GM19239 (cell line): ENCODE measurements at places on chromosomes 6 and 20.

GRCh38 chr6:96576221-96576620, 13.3 kb downstream of the FHL5 start:
- no peak for DNase-seq

DNA sequence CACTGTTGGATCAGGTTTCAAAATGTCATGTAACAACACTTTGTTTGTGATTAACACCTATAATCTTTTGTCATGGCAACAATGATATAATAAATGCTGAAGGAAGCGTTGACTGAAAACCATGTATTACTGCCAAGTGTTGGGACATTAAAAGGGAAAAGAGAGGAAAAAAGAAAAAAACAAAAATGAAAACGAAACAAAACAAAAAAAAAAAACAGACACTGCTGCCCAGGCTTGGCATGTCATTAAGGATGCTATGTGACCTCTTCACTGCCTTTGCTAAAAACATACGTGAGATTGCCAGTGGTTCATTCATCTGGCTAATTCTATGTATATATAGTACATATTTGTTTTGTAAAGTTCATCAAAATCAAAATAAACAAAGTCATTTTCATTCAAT, 516.7 kb upstream of the RNF217 start:
- no peak for DNase-seq

DNA sequence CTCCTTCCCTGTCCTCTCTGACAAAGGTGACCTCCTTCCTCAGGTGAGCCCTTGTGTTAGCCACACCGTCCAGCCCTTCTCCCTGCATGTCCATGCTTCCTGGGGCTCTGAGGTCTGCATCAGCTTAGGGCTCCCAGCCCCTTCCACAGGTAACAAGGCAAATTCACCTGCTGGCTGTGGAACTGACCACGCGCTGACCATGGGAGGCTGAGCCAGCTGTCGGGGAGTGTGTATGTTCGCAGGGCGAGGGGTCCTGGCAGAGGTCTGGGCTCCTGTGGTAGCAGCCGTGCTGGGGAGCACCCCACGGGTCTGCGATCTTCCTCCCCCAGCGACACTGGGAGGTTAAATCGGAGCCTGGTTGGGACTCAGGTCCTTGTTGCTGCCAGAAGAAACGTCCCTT, 136.7 kb downstream of the PHACTR3 start:
- no peak for DNase-seq

- DNase-seq: no peak
Observed at GRCh38 chr6:34447910-34448309, 18.0 kb upstream of the PACSIN1 start.
